ENCODE measurements at places on chromosomes 3 and 15.

- DNase-seq = no peak
Measured at GRCh38 chr3:171974986-171975837, 64.2 kb upstream of the FNDC3B start.

GRCh38 chr3:53998980-53999379 lies 107.3 kb upstream of the SELENOK start:
- no peak for DNase-seq

DNA sequence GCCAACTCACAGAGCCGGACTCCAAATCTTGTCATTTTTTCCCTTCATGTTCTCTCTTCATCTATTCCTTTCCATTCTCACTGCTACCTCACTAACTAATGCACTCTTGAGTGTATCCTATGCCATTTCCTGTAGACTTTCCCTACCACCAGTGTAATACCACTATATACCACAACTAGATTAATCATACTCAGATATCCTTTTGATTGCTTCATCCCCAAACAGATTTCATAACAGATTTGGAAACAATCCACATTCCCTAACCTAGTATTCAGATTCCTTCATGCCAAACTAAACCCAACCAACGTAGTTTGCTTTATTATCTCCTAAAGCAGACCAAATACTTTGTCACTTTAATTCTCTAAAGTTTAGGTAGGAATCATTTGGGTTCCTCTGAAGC lies 2.6 kb upstream of the PLOD2 start:
- no peak for DNase-seq

- no peak for DNase-seq
Measured at GRCh38 chr15:77219841-77220240, 148.9 kb upstream of the TSPAN3 start.

DNA sequence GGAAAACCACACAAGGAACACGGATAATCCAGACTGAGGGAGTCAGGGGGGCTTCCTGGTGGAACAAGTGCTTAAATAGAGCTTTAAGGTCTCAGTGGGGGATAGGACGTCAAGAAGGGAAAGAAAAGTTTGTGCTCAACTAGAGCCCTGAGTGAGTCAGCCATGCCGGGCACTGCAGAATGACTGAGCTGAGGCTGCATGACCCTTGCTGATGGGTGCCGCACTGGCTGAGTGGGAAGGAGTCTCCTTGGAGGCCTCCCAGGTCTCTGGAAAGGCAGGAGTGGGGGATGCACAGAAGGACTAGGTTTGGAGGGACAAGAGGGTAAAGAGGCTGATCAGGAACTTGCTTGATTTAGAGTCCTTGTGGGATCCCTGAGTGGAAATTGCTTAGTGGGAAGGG lies 150.3 kb downstream of the RPLP1 start:
- DNase-seq = no peak

DNA sequence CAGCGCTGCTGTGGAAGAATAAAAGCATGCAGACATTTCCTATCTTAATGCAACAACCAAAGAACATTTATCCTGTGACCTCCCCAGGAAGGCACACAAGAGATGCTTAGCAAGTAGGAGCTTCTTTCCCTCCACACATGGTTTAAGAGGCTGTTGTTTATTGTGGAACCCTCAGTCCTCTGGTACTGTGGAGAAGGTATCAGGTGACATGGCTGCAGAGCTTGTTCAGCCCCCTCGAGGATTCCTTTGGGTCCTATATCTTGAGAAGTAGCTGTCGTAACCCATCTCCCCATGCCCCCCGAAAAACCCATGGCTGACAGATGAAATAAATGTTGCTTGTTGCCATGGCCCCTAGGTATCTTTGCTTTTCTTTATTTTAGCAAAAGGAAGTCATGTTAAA lies 20.3 kb upstream of the ETV5 start:
- no peak for DNase-seq

- DNase-seq = no peak
Measured at GRCh38 chr3:175260145-175260794, 401.1 kb downstream of the NAALADL2 start.

DNA sequence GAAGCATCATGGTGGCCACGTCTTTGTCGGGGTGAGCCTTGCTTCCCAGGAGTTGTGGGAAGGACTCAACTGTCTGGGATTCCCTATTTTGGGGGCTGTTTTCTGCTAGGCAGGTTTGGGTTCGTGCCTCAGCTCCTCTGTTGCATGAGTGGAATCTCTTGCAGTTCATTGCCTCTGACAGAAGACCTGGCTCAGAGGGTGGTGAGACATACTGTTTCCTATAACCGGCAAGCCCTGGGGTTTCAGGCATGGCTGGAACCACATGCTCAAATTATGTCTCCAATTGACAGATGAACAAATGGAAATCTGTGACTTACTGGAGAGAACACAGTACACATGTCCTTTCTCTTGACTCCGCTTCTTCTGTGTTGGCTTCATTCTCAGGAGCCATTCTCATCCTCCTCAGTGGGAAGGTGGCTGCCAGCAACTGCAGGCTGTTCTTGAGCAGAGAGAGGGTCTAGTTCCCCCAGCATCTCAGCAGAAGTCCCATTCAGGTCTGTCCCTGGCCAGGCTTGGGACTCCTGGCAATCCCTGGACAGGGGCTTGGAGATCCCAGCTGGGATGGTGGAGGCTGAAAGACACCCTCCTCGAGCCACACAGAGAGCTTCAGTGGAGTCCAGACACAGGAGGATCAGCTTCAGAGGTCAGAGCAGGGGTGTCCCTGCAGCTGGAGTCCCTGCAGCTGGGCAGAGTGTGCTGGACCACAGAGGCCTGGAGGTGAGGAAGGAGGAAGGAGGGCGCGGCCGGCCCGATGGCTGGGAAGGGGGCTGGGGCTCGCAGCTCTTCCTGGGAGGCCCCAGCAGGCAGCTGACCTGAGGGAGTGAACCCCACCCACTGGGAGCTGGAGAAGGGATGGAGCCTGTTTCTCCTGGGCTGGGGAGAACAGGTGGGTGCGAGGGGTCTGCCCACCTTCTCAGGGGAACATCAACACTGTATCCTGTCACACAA lies 97.6 kb downstream of the LSM3 start:
- no peak for DNase-seq

GRCh38 chr3:190396001-190396400 lies 8.0 kb downstream of the CLDN16 start:
- DNase-seq = no peak

DNA sequence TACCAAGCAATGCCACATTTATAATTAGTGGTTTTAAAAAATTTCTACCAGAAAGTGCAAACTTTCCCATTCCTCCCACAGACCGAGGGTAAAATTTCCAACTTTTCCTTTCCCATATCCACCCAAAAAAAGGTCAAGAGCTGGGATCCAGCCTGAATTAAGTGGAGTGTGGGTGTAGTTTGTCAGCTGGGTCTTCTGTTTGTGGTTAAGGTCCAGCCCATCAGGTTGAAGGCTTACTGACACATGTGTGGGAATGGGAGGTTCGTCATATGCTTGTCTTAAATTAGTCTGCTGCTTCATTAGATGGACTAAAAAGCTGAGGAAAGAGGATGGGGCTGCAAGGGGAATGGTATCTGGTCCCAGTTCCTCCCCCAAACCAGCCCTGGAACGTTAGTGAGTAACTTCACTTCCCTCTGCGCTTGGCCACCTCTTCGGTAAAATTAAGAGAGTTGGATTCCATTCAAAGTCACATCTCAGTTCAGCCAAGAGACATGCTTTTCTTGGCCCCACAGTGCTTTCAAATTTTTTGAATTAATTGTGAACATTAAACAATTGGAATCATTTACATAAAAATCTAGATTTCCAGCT lies 59.0 kb upstream of the PLCL2 start:
- DNase-seq = no peak

GRCh38 chr15:91632176-91632575 lies 221.3 kb upstream of the SLCO3A1 start:
- no peak for DNase-seq

- DNase-seq = no peak
Measured at GRCh38 chr3:150237490-150237889, 170.6 kb upstream of the TSC22D2 start.

GRCh38 chr15:47504624-47505256 lies 212.6 kb upstream of the SEMA6D start:
- DNase-seq = no peak

DNA sequence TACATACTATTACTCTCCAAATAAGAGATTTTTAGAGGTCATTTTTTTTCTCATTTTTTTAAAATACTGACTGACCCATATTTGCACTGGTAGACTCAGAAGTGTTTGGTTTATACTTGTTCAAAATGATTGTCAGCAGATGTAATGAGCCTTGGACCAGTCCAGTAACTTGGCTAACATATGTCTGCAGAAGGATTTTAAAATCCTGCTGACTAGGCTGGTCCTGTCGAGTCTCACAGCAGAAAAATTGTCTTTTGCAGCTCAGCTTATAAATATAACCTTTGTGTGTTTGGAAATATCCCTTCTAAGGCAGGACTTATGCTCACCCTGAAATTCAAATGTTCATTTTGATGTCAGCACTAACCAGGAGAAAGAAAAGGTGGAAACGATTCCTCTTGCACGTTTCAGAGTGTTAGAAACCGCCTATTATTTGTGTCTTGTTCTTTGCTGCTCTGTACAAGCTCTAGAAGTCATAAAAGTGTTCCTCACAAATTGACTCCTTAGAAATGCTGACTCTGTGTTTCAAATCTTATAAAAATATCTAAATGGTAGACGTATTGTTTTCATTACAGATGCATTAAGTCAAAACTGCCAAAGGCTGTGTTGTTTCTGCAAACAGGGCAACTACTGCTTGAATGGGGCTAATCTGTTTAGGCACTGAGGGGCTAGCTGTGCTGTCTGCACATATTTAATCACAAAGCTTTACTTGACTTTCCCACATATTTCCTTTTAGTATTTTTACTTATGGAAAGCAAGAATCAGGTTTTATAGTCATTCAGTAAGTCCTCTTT lies 95.3 kb downstream of the CHL1 start:
- DNase-seq = no peak

- no peak for DNase-seq
Measured at GRCh38 chr3:140723576-140723975, 45.7 kb downstream of the TRIM42 start.

- no peak for DNase-seq
Measured at GRCh38 chr3:12662593-12663400, 1.1 kb downstream of the RAF1 start.

DNA sequence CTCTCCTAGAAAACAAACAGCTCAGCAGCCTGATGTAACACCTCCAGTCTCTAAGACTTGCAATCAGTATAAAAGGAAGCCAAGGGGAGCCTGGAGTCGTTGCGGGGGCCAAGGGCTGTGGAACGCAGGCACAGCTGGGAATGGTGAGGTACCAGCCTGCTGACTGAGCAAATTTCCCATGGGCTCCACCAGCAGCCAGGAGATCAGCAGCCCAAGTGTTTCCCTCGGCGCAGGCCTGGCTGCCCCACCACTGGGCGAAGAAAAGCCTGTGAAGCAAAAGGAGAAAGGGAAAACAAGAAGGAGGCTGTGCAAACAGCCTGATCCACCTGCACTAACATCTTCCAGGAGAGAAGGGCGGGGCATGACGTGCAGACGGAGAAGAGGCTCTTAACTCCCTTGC lies 155.3 kb downstream of the SHQ1 start:
- DNase-seq = no peak

DNA sequence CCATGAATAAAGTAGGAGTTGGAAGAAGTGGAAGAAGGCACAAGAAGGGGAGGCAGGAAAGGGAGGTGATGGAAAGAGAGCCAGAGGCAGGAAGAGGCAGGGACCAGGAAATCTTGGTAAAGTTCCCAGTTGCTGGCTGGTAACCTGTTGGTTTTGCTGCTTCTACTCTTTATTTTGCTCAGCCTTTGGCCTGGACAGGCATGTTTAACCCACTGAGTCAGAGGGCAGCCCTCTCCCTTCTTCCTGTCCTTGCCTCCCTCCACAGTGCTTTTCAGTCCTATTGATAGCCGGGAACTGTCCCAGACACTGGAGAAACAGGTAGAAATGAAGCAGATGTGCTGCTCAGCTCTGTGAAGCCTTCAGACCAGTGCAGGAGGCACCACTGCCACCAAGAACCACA lies 43.4 kb upstream of the APEH start:
- no peak for DNase-seq

DNA sequence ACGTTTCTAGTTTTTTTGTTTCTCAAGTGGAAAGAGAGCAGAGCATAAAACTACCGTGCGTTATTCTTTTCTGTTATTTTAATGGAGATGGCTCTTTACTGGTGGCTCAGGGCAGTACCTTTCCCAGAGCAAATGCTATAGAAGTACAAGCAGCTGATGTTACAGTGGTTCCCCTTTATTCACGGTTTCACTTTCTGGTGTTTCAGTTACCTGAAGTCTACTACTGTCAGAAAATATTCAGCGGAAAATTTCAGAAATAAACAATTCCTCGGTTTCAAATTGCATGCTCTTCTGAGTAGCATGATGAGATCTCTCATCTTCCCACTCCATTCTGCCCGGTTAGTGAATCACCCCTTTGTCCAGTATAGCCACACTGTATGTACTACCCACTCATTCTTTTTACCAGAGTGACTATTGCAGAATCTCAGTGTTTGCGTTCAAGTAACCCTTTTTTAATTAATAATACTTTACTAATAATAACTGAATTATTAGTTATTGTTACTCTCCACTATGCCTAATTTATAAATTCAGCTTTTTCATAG lies 597.5 kb upstream of the ROBO2 start:
- DNase-seq = no peak

GRCh38 chr3:171712171-171712938 lies 97.9 kb downstream of the PLD1 start:
- no peak for DNase-seq

DNA sequence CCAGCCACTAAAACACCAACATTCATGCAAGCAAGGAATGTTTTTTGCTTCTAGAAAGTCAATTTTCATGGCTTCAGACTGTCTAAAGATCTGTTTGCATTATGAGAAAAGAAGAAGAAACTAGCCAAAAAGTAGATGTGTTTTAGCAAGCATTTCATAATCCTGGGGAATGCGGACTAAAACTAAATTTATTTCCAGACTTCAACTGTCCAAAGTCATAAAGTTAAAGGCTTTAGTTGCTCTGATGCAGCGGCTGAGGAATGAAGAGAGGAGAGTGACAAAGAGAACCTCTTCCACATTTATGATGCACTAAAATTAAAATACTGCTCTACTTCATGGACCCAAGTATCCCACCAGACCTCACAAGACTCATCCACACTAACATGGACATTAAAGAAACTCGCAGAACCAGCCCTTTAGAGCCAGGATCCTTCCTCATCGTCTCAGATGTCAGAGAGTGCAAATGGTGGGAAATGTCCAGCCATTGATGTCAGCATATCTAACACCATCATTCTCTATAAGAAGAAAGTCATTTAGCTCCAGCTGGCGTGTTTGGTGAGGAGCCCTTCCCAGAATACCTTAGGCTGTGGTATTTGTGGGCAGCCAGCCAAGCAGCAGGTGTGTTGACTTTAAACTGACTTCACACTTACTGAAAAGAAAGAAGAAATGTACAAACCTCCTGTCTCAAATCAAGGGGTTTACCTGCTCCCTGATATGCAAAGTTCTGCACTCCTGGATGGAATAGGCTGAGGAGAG lies 17.4 kb downstream of the FYCO1 start:
- no peak for DNase-seq

DNA sequence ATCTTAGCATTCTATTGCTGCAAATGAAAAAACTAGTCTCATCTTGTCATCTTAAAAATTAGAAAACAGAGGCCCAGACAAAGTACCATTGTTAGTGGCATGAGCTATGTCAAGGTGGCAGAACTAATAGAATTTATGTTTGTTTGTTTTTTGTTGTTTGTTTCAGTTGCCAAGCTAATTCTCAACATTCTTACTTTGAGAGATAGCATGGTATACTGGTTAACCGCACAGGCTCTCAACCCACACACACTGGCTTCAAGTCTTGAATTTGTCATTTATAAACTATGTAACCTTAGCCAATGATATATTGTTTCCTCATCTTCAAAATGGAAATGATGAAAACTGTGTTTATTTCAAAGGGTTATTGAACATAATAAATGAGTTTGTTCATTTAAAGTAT lies 367.6 kb upstream of the PLSCR5 start:
- no peak for DNase-seq

Measured in stimulated activated CD8-positive, alpha-beta memory T cell treated with anti-CD3 and anti-CD28 coated beads, Interleukin-7, amount 100 ng/mL, for 1 hour (primary cell).